Endothelial cell of umbilical vein (primary cell): ENCODE measurements at places on chromosomes 1 and 21. TPM values are rescaled to one million over a fixed set of nuclear protein-coding genes. Genes with fewer than 3 reads are reported as not detected.

Gene ERO1B
- 3.6 and 5.1 TPM in 2 replicates for total RNA-seq

Gene FAM163A
- not detected in 2 replicates for total RNA-seq

Gene RTCA
- 44.8 and 46.6 TPM in 2 replicates for total RNA-seq

Gene WNT2B
- total RNA-seq, result 3.6 and 4.6 TPM in 2 replicates

Gene LAD1
- not detected in 2 replicates for total RNA-seq

Gene LYPD8
- not detected in 2 replicates for total RNA-seq

Gene ZNF593
- total RNA-seq, result 30.5 and 41.0 TPM in 2 replicates

Gene RNASEL
- 1.3 and 1.9 TPM in 2 replicates for total RNA-seq

Gene ASAP3
- 14.2 and 15.5 TPM in 2 replicates for total RNA-seq

Gene TLR5
- total RNA-seq, result 0.15 and 0.16 TPM in 2 replicates

Gene HSD3B1
- total RNA-seq, result not detected in 2 replicates

Gene PTPN7
- total RNA-seq, result 0.86 and 1.9 TPM in 2 replicates

Gene LIN28A
- total RNA-seq, result not detected in 2 replicates
